ENCODE measurements at places on chromosomes 5 and 9. TPM values are rescaled to one million over a fixed set of nuclear protein-coding genes. Genes with fewer than 3 reads are reported as not detected.

DNA sequence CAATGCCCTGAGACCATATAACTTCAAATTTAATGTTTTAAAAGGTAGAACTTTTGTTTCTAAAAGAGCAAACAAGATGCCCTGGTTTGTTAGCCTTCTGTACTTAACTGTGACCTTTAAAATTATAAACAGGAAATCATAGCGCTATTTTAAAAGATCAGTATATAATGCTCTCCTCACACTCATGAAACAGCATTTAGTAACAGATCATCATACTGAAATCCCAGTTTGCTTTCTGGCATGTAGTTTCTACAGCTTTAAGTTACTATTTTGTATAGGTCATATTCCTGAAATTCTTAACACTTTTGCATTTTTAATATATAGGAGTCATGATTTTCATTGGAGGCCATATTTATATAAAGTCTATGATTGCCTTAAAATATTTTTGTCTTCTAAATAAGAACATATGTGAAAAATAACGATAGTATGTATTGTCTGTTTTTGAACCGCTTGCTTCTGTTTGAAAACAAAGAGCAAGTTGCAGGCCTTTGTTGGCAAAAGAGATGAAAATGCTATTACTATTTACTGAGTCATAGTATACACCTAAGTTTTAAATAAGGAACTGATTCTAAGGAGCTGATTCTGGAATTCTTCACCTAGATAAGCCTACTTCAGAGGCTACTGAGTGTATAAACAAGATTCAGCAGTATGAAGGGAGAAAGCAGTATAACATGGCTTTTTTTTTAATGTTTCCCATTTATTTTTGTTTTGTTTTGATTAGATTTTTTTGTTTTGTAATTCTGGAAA lies 20.5 kb downstream of the SRFBP1 start:
- no peak for DNase-seq

UBAP1 gene
- total RNA-seq, result 42.9 TPM

RRAGA gene
- 53.4 TPM for total RNA-seq

- DNase-seq, result no peak
Measured at GRCh38 chr5:62569470-62569869, 9.1 kb upstream of the LRRC70 start.

C5orf52 gene
- total RNA-seq, result not detected

GRCh38 chr9:116002181-116002580 lies 151.4 kb upstream of the PAPPA start:
- no peak for DNase-seq

- DNase-seq, result no peak
Measured at GRCh38 chr9:36187414-36187813, 3.3 kb upstream of the CLTA start.

DNA sequence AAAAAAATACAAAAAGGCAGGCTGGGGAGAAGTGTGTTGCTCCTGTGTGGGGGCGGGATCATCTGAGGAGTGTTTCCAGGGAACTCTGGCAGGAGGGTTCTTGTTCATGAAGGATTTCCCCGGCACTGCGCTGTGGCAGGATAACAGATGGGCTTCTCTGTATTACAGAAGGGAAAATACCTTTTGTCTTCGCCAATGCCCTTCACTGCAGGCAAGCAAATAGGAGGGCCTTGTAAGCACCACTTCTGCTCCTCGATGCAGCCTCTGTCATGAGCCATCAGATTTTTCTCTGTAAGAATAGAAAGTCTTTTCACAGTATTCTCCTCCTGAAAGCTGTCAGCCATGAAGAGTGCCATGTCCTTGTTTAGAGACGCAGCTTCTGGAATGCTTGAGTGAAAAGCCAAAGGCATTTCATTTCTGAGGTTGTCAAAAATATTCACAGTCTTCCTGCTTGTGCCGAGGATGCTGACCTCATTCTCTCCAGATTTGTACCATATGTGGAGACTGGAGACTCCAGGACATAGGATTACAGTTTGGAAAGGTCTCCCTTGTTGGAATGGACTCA lies 294.0 kb downstream of the YTHDC2 start:
- DNase-seq, result peak; percentile 69

GRCh38 chr9:131441441-131441840 lies 47.6 kb downstream of the PRRC2B start:
- DNase-seq, result peak; percentile 25

SSBP2 gene
- 89.2 TPM for total RNA-seq

GRCh38 chr5:71652349-71652748 lies 65.2 kb downstream of the MCCC2 start:
- no peak for DNase-seq

GRCh38 chr5:154395407-154396106 lies 50.2 kb upstream of the SAP30L start:
- no peak for DNase-seq

FLT4 gene
- total RNA-seq, result 7.5 TPM

- no peak for DNase-seq
Measured at GRCh38 chr5:40791715-40792139, 6.4 kb downstream of the PRKAA1 start.

- DNase-seq, result no peak
Measured at GRCh38 chr9:86754581-86755560, 192.4 kb downstream of the GAS1 start.

Data from sigmoid colon (tissue), 7 donors.